ENCODE measurements at places on chromosomes 16 and 17. TPM values are rescaled to one million over a fixed set of nuclear protein-coding genes. Genes with fewer than 3 reads are reported as not detected.
A peak's percentile ranks its signal among the peaks of the same experiment; 100 is the strongest.

GRCh38 chr17:36133602-36134236 is 30.1 kb downstream of the CCL4 start:
- H3K4me1 ChIP-seq = no peaks in the 10 kb centered on the region
- no peaks in the 10 kb centered on the region for H3K36me3 ChIP-seq
- H3K4me3 ChIP-seq = no peak overlapping the region

GRCh38 chr16:86075488-86075785 is 176.5 kb downstream of the IRF8 start:
- no peak overlapping the region for H3K4me3 ChIP-seq
- no peaks in the 10 kb centered on the region for H3K36me3 ChIP-seq
- no peak for DNase-seq
- no peak overlapping the region for H3K27ac ChIP-seq

DNA sequence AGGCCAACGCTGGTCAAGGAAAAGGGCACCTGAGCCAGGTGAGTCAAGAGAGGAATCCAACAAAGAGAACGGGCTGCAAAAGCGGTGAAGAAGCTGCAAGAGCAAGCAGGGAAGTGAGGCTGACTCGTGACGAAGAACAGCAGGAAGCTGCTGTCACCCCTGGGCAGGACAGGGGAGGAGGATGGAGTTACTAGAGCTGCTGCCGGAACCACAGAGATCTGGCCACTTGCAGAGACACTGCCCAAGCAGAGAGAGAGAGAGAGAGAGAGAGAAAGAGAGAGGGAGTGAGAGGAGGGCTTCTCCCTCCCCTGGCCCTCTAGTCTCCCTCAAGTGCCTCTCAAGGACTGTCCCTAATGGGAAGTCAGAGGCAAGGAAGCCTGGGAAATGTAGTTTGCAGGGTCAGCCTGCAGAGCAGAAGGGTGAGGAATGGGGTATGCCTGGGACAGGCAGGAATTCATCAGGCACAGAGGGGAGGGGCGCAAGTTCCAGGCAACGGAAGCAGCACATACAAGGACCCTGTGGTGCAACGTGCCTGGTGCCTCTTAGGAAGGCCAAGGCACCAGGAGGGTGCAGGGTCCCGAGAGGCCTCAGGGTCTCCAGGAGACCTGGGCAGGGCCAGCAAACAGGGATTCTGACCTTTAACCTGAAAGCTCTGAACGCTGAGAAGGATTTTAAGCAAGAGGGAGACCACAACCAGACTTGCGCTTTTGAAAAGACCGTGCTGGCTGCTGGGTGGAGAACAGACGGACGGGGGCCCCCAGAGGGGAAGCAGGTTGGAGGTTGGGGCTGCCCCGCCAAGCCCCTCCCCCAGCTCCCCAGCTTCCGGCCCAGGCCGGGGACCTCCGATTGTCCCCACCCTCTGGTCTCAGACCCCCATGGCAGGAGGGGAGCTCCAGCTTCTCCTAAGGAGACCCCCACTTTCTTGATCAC is 45.8 kb upstream of the CIBAR2 start:
- no peaks in the 10 kb centered on the region for H3K36me3 ChIP-seq
- H3K4me1 ChIP-seq = no peaks in the 10 kb centered on the region
- H3K4me3 ChIP-seq = no peak overlapping the region
- no peaks in the 10 kb centered on the region for H3K27me3 ChIP-seq
- no peak for DNase-seq
- no peak overlapping the region for H3K27ac ChIP-seq

DNA sequence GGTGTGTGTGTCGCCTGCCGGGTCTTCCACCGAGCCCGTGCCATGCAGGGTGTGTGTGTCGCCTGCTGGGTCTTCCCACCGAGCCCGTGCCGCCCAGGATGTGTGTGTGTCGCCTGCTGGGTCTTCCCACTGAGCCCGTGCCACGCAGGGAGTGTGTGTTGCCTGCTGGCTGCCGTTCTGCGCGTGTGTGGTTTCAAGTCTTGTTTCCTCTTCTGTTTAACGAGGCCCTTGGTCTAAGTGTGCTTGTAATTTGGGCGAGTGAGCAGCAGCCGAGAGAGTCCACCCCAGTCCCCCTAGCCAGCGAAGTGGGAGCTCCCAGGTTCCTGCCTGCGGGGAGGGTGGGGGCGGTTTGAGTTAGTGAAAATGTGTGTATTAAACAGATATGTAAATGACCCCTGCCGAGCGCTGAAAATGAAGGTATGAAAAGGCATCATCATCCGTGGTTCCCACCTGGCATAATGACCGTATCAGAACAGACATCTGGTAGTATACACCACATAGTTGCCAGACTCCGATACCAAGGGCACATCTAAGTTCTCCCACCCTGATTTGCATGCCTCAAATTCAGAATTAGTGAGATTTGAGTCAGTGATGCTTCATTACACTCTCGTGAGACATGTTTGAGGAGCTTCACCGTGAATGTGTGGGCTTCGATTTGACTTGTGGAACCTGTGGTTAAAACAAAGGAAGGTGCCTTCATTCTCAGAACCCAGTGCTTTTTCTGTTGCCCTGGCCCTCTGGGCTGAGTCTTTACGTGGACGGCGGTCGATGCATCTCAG is 114.5 kb upstream of the CHMP6 start:
- H3K4me1 ChIP-seq = no peaks in the 10 kb centered on the region
- no peaks in the 10 kb centered on the region for H3K36me3 ChIP-seq
- no peaks in the 10 kb centered on the region for H3K27me3 ChIP-seq
- DNase-seq = no peak
- no peak overlapping the region for H3K4me3 ChIP-seq
- H3K27ac ChIP-seq = no peak overlapping the region

- peak overlapping the region; percentile 84 for H3K27ac ChIP-seq
- DNase-seq = no peak
- no peaks in the 10 kb centered on the region for H3K27me3 ChIP-seq
- H3K4me1 ChIP-seq = no peaks in the 10 kb centered on the region
These were observed 19.3 kb upstream of the PABPN1L start for GRCh38 chr16:88885693-88886280.

DNA sequence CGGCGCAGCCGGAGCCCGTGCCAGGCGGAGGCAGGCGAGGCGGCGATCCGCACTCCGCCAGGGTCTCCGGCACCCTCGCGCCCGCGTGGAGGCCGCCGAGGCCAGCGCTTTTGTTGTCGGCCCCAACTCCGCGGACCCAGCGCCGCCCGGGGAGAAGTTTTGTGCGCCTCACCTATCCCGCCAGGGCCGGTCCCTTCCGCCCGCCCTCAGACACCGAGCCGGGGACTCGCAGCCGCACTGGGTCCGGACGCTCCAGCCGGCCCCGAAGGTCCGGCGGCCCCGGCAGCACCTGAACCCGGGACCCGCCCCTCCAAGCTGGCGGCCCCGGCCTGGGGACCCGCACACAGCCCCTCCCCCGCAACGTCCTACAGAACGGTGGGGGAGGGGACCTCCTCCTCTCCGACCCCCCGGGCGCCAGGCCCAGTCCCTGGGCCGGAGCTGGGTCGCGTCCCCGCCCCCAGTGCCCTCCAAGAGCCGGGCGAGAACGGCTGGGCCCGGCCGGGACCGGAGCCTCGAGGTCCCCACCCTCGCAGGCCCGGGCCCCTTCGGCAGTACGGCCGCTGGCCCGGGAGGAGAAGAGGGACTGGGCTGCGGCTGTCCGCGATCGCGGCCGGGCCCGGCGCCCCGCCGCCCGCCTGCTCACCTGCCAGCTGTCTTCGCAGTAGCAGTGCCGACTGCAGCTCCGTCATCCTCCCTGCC is 698 bp downstream of the UBE2G1 start:
- no peaks in the 10 kb centered on the region for H3K36me3 ChIP-seq
- H3K4me3 ChIP-seq = peak overlapping the region; percentile 100
- peak overlapping the region; percentile 96 for H3K27ac ChIP-seq

DNA sequence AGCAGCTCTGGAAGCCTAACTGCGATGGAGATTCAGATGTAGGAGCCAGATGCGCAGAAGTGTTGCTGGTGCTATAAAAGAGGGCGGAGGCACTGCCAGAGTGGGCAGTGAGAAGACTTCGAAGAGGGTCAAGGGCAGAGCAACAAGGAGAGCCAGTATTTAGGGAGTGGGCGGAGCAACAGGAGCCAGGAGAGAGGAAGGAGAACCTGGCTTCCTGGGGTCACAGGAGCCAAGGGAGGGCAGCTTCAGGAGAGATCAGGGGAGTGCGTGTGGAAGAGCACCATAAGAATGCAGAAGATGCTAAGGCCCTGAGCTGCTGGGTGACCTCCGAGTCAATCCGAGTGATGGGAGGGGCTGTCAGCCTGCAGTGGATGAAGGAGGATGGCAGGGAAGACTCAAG is 14.4 kb upstream of the MRPS23 start:
- H3K4me1 ChIP-seq = peaks cover 12% of the 10 kb centered on the region
- no peak overlapping the region for H3K4me3 ChIP-seq
- no peak overlapping the region for H3K27ac ChIP-seq

DNA sequence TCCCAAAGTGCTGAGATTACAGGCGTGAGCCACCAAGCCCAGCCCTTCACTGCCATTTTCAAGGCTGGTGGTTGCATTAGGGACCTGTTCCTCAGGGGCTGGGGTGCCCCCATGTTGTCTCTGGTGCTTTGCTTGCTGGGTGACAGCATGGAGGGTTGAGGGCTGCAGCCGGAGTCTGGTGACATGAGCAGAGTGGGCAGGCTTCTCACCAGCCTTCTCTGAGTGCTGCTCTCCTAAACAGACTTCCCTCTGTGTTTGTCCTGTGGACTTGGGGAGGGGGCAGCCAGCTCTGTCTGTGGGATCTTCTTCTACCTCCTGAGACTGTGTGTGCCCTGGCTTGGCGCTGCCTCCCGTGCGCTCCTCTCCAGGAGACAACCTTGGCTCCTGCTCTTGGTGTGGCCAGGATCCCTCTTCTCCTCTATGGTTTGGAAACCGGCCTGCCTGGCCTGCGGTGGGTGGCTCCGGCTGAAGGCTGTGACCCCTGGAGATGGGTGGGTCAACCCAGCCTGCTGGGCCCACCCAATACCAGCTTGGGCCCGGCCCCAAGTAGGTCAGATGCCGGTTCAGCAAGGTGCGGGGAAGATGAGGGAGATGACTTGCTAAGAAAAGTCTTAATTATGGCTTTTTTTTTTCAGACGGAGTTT is 72.1 kb downstream of the PDPK1 start:
- no peaks in the 10 kb centered on the region for H3K27me3 ChIP-seq
- H3K4me3 ChIP-seq = no peak overlapping the region
- no peaks in the 10 kb centered on the region for H3K36me3 ChIP-seq
- peak; percentile 33 for DNase-seq

DNA sequence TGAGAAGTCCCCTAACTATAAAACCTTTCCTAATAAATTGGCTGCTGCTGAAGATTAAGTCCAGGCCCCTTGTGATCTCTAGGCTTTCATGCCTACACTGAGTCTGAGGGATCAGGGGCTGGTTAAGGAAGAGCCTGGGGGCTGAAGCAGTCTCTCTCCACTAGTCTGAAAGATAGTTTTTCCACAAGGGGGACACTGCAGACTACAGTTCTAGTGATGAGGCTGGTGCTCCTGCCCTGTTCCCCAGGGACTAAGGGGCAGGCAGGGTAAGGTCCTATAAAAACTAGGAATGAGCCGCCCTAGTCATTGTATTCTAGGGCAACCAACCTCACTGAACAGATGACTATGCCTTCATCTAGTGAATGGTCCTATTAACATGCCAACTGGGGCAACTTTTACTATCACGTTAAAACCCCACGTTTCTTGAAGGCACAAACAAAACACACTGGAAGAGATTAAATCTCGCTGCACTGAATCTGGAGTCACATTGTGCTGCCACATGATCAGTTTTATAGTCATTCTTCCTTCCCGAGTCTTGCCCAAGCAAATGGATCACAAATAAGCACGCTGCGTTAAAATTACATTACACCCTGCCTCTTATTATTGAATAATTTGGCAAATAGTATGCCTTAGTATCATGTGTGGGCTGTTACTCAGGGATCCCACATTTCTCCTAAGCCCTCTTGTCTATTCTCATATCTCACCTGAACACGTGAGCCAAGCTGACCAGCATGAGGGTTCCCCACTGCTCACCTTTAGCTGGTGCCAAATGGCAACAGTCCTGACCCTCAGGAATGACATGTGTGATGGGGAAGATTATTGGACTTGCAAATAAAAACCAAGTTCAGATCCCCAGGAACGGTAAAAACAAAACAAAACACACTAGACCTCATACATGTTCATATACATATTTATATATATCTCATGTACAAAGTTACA is 95.4 kb upstream of the TOB1 start:
- no peaks in the 10 kb centered on the region for H3K27me3 ChIP-seq
- DNase-seq = no peak
- H3K4me1 ChIP-seq = no peaks in the 10 kb centered on the region
- no peak overlapping the region for H3K27ac ChIP-seq

The IRX5 gene
- total RNA-seq = 119 TPM

The EVI2A gene
- 8.8 TPM for total RNA-seq

The CTRB1 gene
- not detected for total RNA-seq

The KRT27 gene
- not detected for total RNA-seq

The POLDIP2 gene
- 69.8 TPM for total RNA-seq

The ASGR1 gene
- 1.3 TPM for total RNA-seq
